NCI-H2171 (cell line): ENCODE measurements at places on chromosomes 3 and 15.

DNA sequence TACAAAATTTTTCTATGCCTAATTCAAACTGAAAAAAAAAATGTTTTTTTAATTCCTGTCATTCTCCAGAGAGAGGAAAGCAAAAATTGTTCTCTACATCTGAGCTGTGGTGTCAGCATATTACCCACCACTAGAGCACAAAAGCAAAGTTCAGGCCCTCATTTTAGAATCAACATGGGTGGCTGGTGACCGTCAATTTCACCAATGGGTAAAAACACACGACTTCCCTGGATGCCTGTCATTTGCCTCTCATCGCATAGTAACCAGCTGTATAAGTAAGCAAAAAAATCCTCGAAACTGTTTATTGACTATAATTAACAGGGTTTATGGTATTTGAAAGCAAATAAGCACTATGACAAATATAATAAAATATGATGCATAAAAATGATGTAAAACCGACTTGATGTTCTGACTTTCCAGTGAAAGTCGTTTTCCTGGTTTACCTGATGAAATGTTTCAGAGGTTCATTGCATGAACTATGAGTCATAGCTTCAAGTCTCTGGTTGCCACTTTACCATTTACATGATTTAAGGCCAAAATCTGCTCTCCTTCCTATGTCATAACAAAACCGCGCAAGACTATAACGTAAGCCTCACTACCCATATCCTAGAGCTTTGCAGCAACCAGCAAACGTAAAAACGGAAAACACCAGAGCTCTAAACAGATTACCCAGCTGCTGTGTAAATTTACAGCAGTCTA is 60.5 kb downstream of the THBS1 start:
- no peak for DNase-seq

DNA sequence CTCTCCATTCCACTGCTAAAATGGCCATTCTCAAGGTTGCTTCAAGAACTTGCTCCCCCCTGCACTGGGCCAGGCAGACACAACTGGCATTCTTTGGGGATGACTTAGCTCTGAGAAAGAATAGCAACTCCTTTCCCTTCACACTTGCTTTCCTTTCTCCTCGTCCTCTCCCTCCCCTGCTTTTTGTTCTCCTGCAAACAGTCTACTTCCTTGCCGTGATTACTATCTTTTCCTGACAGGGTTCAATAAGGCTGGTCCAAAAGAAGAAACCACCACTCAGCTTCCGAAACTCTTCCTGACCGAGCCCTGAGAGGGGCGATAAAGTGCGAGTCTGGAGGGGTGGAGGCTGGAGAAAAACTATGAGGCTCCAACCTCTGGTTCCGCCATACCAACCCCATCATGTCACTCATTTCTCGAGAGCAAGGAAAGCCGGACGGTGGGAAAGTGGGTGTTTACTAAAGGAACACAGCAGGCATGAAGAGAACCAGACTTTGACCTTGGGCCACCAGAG is 5.0 kb downstream of the AMOTL2 start:
- no peak for DNase-seq

- no peak for DNase-seq
These were observed 187.9 kb downstream of the NFKBIZ start for GRCh38 chr3:102037209-102037608.

GRCh38 chr3:113287111-113287802 is 75.9 kb downstream of the BOC start:
- DNase-seq: no peak

- no peak for DNase-seq
These were observed 244.3 kb upstream of the MCTP2 start for GRCh38 chr15:93987068-93987467.
